CD4-positive, alpha-beta T cell treated with Interleukin-17A for 4 hours (primary cell): ENCODE measurements at places on chromosomes 12 and 14.

GRCh38 chr14:61646366-61647116, 48.8 kb upstream of the HIF1A start:
- no peak for DNase-seq

- DNase-seq, result no peak
Measured at GRCh38 chr14:69101331-69101826, 51.5 kb downstream of the DCAF5 start.

GRCh38 chr12:122412851-122413433, 9.5 kb downstream of the CLIP1 start:
- DNase-seq, result no peak

GRCh38 chr14:77284466-77284865, 13.5 kb upstream of the NGB start:
- no peak for DNase-seq

DNA sequence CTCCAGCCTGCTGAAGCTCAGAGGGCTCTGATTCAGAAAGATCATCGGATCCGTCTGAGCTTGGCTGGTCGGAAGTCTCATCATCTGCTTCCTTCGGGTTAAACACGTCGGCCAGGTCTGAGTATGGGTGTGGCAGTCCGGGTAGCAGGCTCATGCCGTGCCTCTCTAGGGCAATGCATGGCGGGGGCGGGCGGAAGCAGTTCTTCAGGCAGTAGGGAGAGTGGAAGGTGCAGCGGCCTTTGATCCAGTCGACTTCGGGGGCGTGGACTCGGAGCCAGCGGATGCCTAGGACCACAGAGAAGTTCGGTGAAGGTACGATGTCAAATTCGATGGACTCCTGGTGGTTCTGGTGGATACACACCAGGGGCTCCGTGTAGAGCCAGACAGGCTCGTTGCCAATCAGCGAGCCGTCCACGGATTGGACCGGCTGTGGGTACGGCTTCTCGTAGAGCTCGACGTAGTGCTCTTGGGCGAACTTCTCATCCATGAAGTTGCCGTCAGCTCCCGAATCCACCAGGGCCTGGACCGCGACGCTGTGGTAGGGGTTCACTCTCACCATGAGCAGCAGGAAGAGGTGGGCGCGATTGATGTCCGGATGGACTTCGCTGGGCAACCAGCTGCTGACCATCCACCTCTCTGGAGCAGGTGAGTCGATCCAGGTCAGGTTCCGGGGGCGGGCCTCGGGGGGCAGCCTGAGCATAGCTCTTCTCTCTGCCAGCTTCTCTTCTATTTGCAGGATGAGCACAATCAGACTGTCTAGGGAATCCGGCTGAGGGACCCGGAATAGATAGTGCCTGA, 20.3 kb downstream of the RTL1 start:
- no peak for DNase-seq

DNA sequence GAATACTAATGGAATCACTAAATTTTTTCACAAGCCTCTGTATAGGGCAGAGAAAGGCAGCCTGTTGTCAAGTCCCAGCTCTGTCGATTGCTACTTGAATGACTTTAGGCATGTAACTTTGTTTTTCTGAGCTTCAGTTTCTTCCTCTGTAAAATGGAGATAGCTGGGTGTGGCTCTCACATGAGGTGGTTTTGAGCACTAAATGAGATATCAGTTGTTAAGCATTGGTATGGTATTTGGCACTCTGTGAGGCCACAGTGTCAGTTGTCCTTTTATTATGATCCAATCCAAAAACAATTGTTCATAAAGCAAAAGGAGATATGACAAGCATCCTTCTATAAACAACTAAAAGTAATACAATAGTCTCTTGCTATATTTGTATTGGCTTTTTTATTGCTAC, 120.6 kb downstream of the DUSP6 start:
- DNase-seq, result no peak
